ENCODE measurements at places on chromosomes 5 and 9. TPM values are rescaled to one million over a fixed set of nuclear protein-coding genes. Genes with fewer than 3 reads are reported as not detected.

GRCh38 chr5:1180096-1180495 lies 21.3 kb upstream of the SLC6A19 start:
- no peak for DNase-seq

DNA sequence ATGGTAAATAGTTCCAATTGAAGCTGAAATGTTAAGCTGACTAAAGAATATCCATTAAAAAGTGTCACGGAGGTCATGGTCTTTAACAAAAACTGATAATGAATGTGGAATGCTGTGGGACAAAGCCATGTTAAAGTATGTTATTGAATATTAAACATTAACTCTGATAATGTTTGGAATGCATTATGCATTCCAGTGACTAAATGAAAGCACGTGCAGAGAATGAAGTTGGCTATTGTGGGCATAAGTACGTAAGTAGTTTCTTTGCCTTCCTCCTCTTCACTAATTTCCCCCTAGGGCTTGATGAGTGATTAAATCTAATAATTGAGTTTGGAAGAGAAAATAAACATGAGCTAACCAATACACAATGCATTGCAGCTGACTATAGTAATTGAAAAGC lies 640.4 kb upstream of the CDH10 start:
- DNase-seq, result no peak

GRCh38 chr5:14445013-14445412 lies 136.6 kb upstream of the OTULINL start:
- no peak for DNase-seq

DNA sequence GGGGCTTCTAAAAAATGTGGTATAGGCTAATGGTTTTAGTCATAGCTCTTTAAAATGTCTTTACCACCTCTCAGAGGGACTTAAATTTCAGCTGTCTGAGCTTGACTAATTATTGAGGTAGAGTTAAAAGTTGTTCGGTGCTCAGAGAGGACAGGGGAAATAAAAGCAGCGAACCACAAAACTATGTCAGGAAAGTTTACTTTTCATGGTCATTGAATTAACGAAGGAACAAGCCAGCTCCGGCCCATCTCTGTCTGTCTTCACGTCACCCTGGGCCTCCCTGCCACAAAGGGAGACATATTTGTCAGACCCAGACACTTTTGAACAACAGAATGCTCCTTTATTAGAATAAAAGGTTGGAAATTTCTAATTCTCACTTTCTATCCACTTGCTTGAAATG lies 98.8 kb upstream of the EFNA5 start:
- no peak for DNase-seq

GRCh38 chr9:119044806-119045205 lies 324.4 kb downstream of the BRINP1 start:
- DNase-seq, result no peak

Gene SLIT3
- total RNA-seq, result 11.5 TPM

Data from heart right ventricle (tissue), 16 donors.